ENCODE measurements at places on chromosomes 7 and 10. TPM values are rescaled to one million over a fixed set of nuclear protein-coding genes. Genes with fewer than 3 reads are reported as not detected.

Gene CNPY1
- total RNA-seq: not detected

Gene ADGRA1
- total RNA-seq: not detected

Gene LRRD1
- total RNA-seq: not detected

Gene ASAH2
- 3.1 TPM for total RNA-seq

Gene C10orf143
- total RNA-seq: 3.3 TPM

Gene CRYGN
- total RNA-seq: not detected

Gene AQP1
- total RNA-seq: 42.3 TPM

Gene PNLIPRP3
- total RNA-seq: 1.2 TPM

Gene CUL2
- 21.2 TPM for total RNA-seq

Gene CPA2
- not detected for total RNA-seq

Gene TSPAN13
- 12.7 TPM for total RNA-seq

Gene STRIP2
- 3.4 TPM for total RNA-seq

Gene ATG9B
- 16.7 TPM for total RNA-seq

Gene OPN1SW
- not detected for total RNA-seq

Gene MPLKIP
- total RNA-seq: 23.3 TPM

Gene BICC1
- total RNA-seq: 0.32 TPM

Gene UNCX
- total RNA-seq: not detected

Gene ADCYAP1R1
- total RNA-seq: 0.12 TPM

Gene ERVW-1
- total RNA-seq: not detected

Gene GPR15LG
- 404 TPM for total RNA-seq

Gene OR6V1
- not detected for total RNA-seq

Gene STAMBPL1
- total RNA-seq: 2.5 TPM

Gene MALRD1
- total RNA-seq: 0.08 TPM

Gene STEAP4
- total RNA-seq: 23.6 TPM

Gene GLI3
- 15.0 TPM for total RNA-seq

Gene CPN1
- not detected for total RNA-seq

Gene FAM107B
- total RNA-seq: 19.0 TPM

Gene PAPOLB
- not detected for total RNA-seq

Gene CRHR2
- not detected for total RNA-seq

Gene TRIM24
- 9.2 TPM for total RNA-seq

Gene BCL7B
- 34.8 TPM for total RNA-seq

Gene HOXA13
- not detected for total RNA-seq

Gene BAIAP2L1
- 30.6 TPM for total RNA-seq

Gene ADAM22
- 0.24 TPM for total RNA-seq

Gene MNX1
- 0.12 TPM for total RNA-seq

Gene ZNF775
- 1.3 TPM for total RNA-seq

Gene ITPRID1
- 0.28 TPM for total RNA-seq

Gene AASS
- total RNA-seq: 16.3 TPM

Gene VWDE
- total RNA-seq: 0.36 TPM

Gene KCNIP2
- 0.84 TPM for total RNA-seq

Gene CDC14C
- not detected for total RNA-seq

Gene IL6
- total RNA-seq: not detected

Gene GIMAP7
- total RNA-seq: 2.7 TPM

Gene TACC2
- 90.0 TPM for total RNA-seq

Data from esophagus mucosa (tissue), 1 donor.